ENCODE measurements at places on chromosomes 13 and 19. TPM values are rescaled to one million over a fixed set of nuclear protein-coding genes. Genes with fewer than 3 reads are reported as not detected.

- no peak overlapping the region for H3K27ac ChIP-seq
- peaks cover 11% of the 10 kb centered on the region for H3K4me1 ChIP-seq
- no peaks in the 10 kb centered on the region for H3K27me3 ChIP-seq
- H3K36me3 ChIP-seq, result no peaks in the 10 kb centered on the region
- no peak overlapping the region for H3K4me3 ChIP-seq
- DNase-seq, result no peak
These were observed 110.9 kb downstream of the KL start for GRCh38 chr13:33127009-33127551.

- H3K27ac ChIP-seq, result no peak overlapping the region
- H3K36me3 ChIP-seq, result peaks cover 39% of the 10 kb centered on the region
- no peak overlapping the region for H3K4me3 ChIP-seq
- H3K27me3 ChIP-seq, result no peaks in the 10 kb centered on the region
These were observed 5.8 kb downstream of the FUZ start for GRCh38 chr19:49807058-49807903.

DNA sequence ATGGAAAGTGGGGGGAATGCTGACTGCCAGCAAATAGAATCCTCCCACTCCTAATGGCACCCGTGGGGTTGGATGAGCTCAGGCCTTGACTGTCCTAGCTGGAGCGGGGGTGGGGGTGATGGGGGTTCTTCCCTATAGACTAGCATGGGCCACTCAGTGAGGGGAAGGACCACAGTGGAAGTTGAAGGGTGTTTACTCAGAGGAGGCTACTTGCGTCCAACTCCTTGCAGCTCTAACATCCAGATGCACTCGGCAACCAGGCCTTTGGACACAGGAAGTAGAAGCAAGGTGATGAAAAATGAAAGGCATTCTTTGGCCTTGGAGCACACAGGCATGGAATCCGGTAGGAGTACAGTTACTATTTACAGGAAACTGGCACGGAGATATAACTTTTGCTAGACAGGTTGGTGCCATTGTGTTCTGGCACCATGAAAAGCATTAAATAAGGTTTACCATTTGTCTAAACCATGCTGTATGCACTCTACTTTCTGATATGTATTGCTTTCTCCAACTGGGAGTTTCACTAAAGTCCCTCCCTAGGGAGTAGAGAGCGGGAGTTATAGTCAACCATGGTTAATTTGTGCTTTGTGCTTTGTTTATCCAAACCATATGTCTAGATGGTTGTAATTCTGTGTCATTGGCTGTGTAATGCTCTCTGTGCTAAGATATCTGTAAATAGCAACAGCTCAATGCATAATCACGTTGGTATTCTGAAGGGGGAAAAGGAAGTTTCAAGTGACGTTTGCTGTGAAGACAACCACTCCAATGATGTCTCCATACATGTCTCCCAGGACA lies 125.3 kb downstream of the TSHZ3 start:
- DNase-seq, result no peak
- H3K27me3 ChIP-seq, result no peaks in the 10 kb centered on the region
- no peak overlapping the region for H3K27ac ChIP-seq
- H3K36me3 ChIP-seq, result no peaks in the 10 kb centered on the region

DNA sequence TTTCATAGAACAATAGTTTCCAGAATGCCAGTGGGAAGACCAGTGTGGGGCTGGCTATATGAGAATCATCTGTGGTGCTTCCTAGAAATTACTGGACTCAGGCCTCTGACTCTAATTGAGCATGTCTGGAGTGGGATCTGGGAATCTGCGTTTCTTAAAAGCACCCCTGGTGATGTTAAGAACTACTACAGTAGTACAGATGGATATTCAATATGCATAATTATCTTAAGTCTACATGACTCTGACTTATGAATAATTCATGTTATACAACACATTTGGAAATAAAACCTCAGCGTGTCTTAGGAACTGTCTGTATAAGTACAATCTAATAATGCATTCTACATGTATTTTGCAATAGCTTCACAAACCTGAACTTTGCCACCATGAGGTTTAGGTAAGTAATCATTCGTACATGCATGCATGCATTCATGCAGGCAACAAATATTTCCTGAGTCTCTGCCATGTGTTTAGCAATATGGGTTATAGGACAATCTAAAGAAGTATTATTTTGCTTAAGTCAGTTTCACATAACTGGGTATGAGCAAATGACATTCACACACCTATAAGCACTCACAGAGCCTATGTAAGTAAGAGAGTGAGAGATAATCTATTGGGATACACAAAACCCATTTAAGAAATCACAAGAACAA lies 62.0 kb downstream of the EPSTI1 start:
- no peaks in the 10 kb centered on the region for H3K27me3 ChIP-seq
- H3K4me3 ChIP-seq, result no peak overlapping the region
- no peaks in the 10 kb centered on the region for H3K36me3 ChIP-seq
- no peak overlapping the region for H3K27ac ChIP-seq
- DNase-seq, result no peak

Gene ZNF575
- not detected for total RNA-seq

Gene MAMSTR
- total RNA-seq, result 1.4 TPM
